ENCODE measurements at places on chromosomes 5 and 9.
A peak's percentile ranks its signal among the peaks of the same experiment; 100 is the strongest.

DNA sequence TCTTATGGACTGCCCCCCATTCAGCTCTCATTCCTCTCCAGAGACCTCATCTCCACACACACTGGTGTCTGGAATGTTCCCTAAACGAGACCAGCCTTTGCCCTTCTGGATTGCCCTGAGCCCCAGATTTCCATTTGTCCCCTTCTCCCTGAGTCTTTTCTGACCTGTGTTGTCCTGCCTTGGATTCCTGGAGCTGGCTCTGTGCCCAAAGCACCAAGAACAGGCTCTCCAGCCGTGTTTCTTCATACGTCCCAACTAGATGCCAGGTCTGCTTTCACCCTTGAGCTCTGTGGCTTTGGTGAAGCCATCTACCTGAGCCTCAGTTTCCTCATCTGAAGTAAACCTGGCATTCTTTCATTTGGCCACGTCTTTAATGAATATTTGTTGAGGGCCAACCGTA is 6.3 kb downstream of the CCDC180 start:
- no peak for DNase-seq

DNA sequence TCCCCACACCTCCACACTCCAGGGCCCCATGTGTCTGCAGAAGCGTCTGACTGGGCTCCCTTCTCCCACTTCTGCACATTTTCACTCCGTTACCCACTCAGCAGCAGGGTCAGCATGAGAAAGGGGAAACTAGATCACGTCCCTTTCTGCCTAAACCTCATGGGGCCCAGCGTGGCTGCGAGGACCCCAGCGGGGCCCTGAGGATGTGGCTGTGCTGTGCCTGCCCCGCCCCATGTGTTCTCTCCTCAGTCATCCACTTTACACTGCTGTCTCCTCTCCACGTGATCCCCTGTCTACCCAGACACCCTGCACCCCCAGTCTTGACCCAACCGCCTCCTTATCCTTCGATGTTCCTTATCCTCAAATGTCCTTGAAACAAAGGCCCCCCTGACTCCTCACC is 59.8 kb upstream of the OTULINL start:
- DNase-seq = no peak

GRCh38 chr5:157545610-157546310 is 29.8 kb downstream of the ADAM19 start:
- DNase-seq = no peak

- DNase-seq = peak; percentile 3
These were observed 8.6 kb downstream of the SPINK1 start for GRCh38 chr5:147822686-147823491.

- DNase-seq = no peak
These were observed 30.0 kb downstream of the TGFBR1 start for GRCh38 chr9:99134893-99135341.

GRCh38 chr5:133916479-133916878 is 51.9 kb downstream of the C5orf15 start:
- DNase-seq = no peak

- no peak for DNase-seq
These were observed 199.7 kb downstream of the ISL1 start for GRCh38 chr5:51582871-51583394.

GRCh38 chr5:129902816-129903215 is 1.4 kb upstream of the CHSY3 start:
- DNase-seq = no peak

DNA sequence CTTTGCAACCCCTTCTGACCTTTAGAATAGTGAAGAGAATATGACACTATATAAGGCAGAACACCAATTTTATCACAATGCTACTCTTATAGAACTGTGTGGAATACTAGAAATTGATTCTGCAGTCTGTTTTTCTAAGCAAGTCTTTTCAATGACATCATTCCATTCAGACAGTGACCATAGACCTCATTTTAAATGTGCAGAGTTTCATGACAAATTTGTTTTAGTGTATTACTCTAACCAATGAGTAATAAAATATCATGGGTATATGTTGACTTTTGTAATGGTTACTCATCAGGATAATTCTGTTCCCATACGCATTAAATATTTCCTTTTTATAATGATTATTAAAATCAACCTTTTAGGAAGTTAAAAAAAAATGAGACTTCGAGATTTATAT is 219.9 kb downstream of the COX7C start:
- no peak for DNase-seq
